Activated T-cell treated with anti-CD3 and anti-CD28 coated beads, Interleukin-2, amount 50 U/mL, for 48 hours (primary cell): ENCODE measurements at places on chromosomes 5 and 9.

DNA sequence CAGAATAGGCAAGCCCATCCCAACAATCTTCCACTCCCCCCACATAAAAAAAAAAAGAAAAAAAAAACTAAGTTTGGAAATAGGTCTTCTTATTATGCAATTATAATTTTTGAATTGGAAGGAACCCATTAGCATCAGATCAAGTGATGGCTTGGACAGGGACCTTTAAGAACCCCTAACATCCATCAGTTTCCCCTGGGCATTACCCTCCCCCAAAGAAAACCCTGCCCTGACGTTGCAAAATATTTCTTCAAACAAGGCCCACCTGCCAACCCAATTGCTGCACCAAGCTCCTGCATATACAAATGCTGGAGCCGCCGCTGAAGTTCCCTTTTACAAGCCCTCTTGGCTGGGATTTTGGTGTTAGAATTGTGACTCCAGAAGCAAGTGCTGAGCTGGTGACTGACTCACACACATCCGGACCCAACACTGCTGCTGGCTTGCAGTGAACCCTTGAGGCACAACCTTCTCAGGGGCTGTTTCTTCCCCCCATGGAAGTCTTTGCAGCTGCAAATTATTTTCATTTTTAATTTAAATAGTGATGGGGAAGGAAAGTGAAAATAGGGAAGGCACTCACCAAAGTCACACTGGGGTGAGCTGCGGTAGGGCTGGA, 56.1 kb upstream of the AFAP1L1 start:
- DNase-seq = no peak

- DNase-seq = no peak
Measured at GRCh38 chr9:135865531-135865930, 41.8 kb downstream of the CAMSAP1 start.

DNA sequence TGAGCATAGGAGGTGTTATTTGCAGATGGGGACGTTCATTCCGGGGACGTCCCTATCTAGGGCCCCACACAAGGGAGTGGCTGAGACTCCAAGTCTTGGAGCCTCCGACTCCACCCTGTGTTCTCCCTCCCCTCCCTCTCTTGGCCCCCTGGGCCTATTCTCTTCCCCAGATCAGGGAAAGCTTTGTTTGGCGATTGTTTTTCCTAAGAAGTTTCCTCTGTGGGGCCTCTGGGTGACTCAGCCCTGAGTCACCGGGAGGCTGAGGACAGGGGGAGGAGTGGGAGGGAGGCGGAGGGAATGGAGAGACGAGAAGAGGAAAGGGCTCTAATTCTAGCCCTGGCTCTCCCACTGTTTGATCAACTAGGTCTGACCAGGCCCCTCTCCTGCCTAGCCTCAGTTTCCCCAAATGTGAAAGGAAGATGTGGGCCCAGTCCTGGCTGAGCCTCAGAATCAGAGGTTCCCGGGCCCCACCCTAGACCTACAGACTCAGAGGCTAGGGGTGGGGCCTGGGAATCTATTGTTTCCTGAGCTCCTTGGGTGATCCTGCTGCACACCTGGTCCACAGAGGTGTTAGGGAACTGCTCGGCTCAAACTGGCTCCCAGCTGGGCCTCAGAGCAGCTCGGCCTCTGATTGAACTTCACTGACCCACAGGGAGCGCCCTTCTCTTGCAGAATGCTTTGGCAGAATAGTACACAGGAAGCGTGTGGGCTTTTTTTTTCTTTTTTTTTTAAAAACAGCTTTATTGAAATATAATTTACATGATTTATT, 19.2 kb downstream of the GSN start:
- peak; percentile 55 for DNase-seq

DNA sequence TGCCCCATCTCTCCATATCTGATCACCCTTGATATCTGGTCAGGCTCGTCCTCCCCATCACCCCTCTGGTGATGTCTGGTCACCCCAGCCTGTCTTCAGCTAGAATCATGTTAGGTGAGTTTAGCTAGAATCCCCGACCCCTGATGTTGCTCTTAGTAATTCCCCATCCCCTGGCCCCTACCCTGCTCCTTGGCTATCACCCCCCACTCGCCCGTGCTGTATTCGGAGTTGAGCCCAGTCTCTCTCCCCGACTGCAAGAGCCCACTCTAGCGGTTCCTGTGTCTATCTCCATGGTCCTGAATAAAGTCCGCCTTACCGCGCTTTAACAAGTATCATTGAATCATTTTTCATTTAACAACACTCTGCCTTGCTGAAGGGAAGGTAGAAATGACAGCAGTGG, 33.7 kb downstream of the ADAMTS2 start:
- no peak for DNase-seq

- DNase-seq = peak; percentile 80
Measured at GRCh38 chr5:14809369-14810155, 62.0 kb downstream of the ANKH start.

DNA sequence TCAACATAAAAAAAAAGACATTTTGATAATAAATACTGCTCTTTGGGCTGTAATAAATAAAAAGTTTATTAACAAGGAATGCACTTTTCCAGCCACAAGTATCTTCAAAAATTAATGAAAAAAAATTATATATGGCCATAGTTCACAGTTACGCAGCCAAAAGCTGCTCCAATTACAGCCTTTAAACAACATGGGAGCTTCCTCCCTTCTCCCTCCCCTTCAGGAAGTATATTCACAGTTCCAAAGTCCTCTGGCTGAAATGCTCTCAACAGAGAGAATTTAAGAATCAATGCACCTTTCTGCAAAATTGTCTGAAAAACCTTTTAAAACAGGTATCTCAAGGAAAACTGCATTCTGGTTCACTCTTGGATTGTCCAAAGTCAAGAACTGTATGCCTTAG, 5.9 kb downstream of the PLK2 start:
- DNase-seq = no peak

DNA sequence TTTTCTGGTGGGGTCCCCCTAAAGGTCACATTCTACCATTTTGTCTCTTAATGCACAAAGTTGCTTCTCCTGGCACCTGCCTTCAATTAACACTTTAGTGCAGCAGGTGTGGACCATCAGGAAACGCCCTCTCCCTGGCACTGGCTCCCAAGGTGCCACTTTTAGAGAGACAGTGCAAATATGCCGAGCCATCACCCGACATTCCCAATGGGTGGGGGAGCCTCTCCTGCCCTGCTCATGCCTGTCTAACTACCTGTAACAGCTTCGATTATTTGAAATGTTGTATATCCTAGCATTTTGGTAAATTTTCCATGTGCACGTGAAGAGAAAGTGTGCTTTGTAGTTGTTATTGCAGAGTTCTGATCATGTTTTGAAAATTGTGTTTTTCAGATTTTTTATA, 13.2 kb upstream of the LRRC14B start:
- no peak for DNase-seq

GRCh38 chr9:105206821-105207699, 37.4 kb upstream of the SLC44A1 start:
- DNase-seq = no peak

DNA sequence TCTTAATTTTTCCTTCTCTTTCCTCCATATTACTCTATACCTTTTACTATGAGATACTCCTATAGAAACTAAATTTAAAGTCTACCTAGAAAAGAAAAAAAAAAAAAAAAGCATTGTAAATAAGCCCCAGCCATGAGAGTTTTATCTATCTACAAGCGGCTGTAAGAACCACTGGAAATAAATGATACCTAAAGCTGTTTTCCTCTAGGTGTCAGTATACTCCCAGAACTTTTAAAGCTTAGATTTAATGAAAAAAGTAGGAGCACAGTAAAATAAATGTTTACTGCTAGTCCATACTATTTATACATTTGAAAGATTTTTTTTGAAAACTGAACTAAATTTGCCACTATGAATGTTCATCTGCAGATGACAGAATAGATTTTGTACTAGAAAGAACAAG, 26.2 kb downstream of the TYRP1 start:
- no peak for DNase-seq

- DNase-seq = no peak
Measured at GRCh38 chr9:12730927-12731326, 37.7 kb downstream of the TYRP1 start.

DNA sequence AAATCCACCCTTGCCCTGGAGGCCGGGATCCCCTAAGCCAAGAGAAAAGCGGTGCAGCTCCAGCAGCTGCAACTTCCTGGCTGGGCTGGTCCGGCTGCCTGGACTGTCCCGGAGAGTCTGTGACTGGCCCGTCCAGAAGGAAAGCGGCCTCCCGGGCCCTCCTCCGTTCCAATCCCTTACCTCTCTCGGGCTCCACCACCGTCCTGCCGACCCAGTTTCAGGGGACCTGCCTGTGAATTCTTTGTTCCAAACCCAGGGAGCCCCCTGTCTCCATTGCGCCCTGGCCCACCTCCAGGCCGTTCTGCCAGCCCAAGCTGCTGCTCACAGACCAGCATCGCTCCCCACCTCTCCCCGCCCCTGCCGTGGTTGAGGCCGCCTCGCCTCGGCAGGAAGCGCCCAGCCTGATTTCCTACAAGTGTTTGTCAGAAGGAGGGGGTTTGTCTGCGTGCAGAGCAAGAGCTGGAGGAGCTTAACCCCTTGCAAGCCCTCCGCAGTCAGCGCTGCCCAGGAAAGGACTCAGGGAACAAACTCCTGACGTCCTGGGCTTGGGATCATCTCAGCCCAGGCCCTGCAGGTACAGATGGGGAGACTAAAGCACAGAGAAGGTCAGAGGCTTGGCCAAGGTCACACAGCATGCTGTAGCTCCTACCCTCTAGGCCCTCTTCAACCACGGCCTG, at the start of gene AKNA:
Gene AKNA, minus strand, starts transcription at position 303 of the 677 bp plus-strand sequence. CDS start 6,649 bp downstream, outside the sequence.
- peak; percentile 86 for DNase-seq

DNA sequence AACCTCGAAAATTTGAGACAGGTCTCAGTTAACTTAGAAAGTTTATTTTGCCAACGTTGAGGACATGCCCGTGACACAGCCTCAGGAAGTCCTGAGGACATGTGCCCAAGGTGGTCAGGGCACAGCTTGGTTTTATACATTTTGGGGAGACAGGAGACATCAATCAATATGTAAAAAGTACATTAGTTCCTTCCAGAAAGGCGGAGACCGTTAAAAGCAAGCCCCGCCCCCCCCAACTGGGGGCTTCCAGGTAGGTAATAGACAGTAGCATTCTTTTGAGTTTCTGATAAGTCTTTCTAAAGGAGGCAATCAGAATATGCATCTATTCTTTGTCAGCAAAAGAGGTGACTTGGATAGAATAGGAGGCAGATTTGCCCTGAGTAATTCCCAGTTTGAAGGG, 599 bp upstream of the MOCS2 start:
- peak; percentile 24 for DNase-seq

DNA sequence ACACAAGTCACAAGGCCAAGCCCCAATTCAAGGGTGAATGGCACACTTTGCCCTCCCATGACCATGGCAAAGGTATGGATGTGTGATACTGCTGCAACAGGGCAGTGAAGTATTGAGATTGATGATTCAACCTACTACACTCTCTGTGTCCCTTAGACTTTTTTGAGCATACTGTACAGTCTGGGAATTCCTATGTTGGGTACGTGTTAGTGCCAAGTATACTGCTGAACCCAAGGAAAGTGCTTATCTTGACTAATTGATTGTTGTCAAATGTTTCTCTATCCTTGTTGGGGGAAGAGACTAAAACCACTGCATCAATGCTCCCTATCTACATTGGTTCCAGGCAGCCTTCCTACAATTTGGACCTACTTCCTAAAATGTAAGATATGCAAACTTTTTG, 93.7 kb downstream of the NDFIP1 start:
- DNase-seq = no peak

DNA sequence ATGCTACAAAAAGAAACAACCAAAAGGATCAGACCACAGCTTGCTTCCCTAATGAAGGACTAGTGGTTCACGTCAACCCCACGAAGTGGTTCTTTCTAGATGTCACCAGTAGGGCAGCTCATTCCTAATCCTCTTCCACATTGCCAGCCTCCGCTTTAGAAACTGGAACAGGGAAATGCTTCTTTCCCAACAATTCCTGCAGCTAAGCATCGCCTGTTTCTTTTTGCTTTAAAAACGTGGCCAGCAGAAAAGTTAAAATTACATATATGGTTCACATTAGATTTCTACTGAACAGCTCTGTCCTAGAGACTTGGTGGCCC, 100.2 kb downstream of the MTX3 start:
- DNase-seq = no peak

- no peak for DNase-seq
Measured at GRCh38 chr9:121958530-121958929, 134.6 kb downstream of the TTLL11 start.

DNA sequence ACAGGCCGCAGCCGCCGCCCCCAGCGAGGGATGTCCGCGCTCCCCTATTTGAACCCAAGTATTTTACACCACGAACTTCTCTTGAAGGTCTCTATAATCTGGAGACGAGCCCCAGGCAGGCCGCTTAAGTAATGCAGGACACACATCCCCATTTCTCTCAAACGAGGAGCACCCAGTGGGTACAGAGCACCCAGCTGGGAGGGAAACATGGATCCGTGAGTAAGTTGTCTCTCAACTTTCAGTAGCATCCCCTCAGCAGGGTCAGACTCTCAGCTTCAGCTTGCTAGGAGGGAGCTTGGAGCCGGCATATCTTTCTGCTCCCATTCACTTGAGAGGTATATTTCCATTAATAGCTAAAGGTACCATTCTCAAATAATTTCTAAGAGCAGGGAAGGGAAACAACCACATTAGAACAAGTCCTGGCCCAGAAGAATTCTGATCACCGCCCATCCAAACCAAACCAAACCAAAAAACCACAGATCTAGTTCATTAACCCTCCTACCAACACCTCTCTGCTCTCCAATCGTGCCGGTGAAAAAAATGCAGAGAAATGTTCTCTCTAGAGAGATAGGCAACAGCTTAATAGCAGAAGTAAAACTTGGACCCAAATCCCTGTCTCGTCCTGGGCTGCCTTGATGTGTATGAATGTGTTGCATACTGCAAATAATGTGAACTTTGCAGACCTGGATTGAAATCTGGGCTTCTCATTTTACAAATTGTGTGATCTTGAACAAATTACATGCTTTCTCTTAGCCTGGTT, 910 bp downstream of the TDRD7 start:
- DNase-seq = no peak

- DNase-seq = no peak
Measured at GRCh38 chr5:38994324-38994927, 79.8 kb downstream of the RICTOR start.

DNA sequence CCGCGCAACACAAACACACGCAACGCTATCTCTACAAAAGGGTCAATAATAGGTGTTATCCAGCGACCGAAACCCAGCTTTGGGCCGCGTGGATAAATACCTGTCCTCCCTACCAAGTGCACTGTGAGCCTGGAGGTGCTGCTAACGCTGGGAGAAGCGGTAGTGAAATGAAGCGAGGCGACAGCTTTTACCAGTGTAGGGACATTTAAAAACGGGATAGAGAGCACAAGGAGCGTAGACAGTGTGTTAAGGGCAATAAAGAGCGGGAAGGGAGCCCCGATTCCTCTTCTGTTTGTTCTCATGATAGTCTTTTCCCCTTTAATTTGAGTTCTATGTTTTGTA, 421 bp upstream of the DEPDC1B start:
- no peak for DNase-seq
